ENCODE measurements at places on chromosomes 2 and 18.

GRCh38 chr2:49950646-49951045 is 796.3 kb upstream of the FSHR start:
- no peak for DNase-seq

DNA sequence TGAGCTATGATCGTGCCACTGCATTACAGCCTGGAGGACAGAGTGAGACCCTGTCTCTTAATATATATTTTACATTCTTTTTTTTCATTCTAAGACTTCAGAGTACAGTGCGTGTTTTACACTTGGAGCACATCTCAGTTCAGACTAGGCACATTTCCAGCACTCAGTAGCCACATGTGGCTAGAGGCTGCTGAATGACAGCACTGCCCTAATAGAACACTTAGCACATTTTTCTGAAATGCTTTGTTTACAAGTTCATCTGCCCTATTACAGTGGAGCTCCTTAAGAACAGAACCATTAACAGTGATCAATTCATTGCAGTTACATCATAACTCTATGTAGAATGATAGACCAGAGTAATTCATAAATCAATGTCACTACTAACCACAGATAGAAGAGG is 138.1 kb downstream of the SUCLG1 start:
- no peak for DNase-seq

GRCh38 chr18:13461469-13461868 is 242.9 kb downstream of the LDLRAD4 start:
- no peak for DNase-seq

DNA sequence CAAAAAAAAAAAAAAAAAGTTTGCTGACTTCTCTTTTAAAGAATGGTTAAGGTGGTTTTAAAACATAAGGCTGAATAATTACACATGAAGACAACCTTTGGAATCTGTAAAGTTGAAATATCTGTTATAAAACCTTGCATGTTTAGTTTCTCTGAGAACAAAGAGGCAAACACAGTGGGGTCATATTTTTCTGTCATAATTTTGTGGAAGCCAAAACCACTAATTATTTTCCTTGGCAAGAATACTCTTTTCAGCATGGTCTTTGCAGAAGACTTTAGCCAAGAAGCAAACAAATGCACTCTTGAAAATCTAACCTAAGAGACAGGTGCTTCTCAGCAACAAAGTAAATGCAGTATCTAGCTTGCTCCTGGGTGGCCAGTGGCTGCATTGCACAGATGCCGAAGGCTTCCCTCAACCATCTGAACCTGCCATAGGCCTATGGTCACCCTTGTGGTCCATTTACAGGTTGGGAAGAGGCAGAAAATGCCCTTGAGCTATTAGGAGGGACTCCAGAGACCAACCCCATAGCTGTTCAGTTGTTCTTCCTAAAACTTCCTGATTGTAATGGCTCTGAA is 44.8 kb downstream of the ZAP70 start:
- DNase-seq: no peak

DNA sequence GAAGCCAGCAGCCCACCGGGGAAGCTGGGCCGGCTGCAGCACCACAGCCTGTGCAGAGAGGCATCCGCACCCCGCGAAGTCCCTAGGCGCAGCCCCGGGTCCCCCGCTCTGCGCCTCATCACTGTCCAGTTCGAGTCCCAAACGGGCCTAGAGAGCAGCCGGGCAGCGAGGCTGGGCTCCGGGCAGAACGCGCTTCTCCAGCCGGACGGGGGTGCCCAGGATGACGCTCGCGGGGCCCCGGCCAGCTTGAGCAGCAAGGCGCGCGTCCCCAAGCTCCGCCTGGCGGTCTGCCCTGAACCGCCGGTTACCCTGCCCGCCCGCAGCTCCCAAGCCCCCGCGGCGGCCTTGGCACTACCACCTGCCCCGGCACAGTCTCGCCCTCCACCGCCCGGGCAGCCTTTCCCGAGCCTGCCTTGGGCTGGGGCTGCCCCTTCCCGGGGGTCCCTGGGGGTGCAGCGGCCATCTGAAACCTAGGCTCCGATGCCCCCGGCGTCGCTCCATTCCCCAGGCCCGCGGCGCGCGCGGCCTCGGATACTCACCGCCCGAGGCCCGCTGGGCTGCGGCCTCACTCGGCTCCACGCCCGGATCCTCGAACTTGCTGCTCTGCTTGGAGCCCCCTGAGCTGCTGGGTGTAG is 591 bp downstream of the SLC16A14 start:
- peak; percentile 44 for DNase-seq

GRCh38 chr2:46831051-46831868 is 84.3 kb downstream of the MCFD2 start:
- DNase-seq: no peak

GRCh38 chr18:51541230-51541629 is 343.7 kb upstream of the MEX3C start:
- no peak for DNase-seq

DNA sequence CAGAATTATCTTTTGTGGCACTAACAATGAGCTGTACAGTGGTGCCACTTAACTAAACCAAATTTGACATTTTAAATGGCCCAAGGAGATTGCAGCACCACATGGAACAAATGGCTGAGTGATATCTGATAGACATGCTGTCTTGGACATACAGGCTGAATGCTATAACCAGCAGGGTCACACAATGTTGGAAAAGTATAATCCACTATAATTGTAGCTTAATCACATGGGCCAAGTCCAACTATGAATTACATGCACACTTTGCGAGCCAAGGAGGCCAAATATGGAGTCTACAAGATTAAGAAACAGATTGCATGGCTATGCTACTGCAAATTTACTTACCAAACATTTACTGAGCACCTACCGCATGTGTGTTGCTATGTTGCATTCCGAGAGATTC is 69.0 kb downstream of the AOX1 start:
- DNase-seq: no peak

DNA sequence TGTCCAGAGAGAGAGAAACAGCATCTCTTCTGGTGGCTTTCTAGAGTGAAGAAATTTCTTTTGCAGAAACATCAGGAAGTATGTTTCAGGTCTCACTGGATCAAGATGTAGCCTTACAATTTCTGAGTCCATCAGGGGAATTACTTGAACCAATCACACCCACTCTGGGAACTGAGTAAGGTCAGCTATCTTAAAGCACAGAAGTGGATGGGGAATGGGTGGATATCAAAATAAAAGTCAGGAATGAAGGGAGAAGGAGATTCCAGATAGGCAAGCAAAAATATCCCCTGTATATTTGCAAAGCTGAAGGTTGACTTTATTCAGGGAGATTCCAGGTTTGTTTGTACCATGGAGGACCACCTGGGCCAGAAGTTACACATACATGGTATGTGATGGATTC is 188.0 kb downstream of the CYRIA start:
- no peak for DNase-seq

DNA sequence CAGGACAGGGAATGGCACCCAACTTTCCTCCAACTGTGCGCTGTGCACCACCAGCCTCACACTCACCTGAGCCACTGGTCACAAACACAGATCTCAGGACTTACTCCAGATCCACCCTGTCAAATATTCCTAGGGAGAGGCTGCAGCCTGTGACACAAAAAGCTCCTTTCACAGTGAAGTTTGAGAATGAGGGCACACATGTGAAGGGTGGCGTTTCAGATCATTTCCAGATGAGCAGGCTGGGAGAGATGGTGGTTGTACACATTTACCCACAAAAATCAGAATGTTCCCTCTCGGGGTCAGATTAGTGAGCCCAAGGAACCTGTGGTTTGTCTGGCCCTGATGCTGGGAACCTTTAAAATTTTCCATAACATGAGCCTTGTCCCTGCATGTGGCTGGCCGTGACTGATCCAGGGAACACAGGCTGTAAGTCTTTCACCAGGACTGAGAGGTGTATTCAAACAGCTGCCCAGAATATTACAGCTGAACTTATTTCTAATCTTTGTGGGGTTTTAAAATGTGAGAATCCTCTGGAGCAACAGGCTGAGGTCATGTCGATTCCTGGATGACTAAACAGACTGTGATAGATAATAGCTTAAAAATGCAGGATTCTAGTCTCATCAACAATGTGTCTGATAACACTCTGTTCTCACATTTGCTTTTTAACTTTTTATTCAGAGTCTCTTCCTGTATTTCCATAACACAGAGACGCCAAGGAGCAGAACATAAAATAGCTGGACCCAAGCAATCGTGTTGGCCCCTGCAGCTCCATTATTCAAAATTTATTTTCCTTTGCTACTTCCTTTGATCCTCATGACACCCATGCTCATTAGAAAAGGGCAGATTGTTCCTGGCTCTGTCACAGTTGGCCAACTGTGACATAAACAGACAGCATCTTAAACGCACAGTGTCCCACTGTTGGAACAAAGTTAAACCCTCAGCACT is 35.5 kb downstream of the IL1R2 start:
- DNase-seq: no peak

DNA sequence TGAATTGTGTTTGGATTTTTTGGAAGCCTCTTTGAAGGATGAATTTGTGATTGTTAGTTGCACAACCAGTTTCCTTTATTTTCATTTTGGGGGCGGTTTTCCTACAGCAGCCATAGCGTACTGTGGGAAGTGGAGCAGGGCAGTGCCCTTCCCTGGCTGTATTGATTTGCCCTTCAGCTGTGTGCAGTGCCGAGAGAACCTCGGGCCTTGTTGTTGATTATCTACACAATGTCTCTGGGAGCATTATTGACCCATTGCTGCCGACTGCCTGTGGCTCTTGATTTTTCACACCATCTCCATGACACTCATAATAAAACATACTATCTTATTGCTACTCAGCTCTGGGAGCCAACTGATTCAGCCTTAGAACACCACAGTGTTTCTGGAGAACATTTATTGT is 162.2 kb upstream of the BOD1L2 start:
- no peak for DNase-seq

- no peak for DNase-seq
Measured at GRCh38 chr2:66127656-66128055, 307.3 kb upstream of the MEIS1 start.

GRCh38 chr2:54209379-54209778 is 46.6 kb downstream of the TSPYL6 start:
- no peak for DNase-seq

- DNase-seq: no peak
Measured at GRCh38 chr2:172072706-172073105, 12.6 kb upstream of the DLX1 start.

DNA sequence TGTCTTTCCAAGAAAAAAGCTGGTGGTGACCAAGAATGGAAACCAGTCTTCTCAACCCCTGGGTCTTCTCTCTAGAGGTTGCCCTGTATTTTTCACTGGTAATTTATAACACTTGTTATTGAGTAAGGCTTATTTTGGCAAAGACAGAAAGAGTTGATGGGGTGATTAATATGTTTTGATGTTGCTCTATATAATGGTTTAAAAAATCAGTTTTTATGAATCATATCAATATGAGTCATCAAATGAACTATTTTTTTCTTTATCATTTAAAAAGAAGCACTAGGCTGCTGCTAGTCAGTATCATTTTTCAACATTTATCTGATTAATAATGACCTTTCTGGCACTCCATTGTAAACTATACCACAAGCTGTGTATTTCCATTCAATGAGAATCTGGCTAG is 1142.2 kb downstream of the LRP1B start:
- no peak for DNase-seq

- DNase-seq: no peak
Measured at GRCh38 chr2:7780321-7780720, 863.1 kb downstream of the RNF144A start.

GRCh38 chr2:171319164-171319810 is 114.5 kb downstream of the METTL8 start:
- no peak for DNase-seq

DNA sequence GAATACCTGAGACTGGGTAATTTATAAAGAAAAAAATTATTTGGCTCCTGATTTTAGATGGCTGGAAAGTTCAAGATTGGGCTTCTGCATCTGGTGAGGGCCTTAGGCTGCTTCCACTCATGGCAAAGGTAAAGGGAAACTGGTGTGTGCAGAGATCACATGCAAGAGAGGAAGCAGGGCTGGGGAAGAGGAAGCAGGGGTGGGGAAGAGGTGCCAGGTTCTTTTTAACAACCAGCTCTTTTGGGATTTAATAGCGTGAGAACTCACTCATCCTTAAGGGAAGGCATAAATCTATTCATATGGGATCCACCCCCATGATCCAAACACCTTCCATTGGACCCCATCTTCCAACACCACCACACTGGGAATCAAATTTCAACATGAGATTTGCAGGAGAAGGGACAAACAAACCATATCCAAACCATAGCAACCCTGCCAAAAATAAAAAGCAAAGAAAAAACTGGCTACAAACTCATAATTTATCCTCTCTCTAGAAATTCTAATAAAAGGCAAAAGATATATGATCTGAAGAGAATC is 30.4 kb downstream of the PRKRA start:
- DNase-seq: no peak

- peak; percentile 22 for DNase-seq
Measured at GRCh38 chr2:47405757-47406156, 2.8 kb downstream of the MSH2 start.

DNA sequence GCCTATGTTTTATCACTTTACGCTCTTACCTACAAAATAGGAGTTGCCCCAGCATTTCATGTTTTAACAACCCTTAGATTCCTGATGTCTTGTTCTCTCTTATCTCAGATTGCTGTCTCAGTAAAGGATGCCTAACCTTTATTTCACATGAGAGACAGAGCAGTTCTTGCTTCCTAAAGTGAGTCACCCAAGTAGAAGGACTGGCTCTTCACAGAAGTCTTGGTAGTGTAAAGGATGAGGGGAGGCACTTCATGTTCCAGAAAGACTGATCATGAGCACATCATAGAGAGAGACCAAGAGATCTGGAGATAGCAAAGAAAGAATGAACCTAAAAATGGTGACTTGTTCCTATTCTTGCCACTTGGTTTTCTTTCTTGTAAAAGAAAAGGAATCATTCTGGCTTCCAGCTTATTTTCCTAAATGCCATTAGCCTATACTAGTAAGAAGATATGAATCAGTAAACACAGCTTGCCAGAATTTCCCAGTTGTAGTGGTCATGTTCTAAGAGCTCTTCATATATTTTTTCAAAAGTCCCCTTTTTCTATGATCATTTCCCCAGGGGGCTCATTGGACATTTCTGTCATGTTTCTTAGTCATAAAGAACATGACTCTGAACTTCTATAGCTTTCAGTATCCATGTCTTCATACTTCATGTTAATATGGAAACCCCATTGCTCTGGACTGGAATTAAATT is 54.9 kb downstream of the MAPRE2 start:
- DNase-seq: no peak

DNA sequence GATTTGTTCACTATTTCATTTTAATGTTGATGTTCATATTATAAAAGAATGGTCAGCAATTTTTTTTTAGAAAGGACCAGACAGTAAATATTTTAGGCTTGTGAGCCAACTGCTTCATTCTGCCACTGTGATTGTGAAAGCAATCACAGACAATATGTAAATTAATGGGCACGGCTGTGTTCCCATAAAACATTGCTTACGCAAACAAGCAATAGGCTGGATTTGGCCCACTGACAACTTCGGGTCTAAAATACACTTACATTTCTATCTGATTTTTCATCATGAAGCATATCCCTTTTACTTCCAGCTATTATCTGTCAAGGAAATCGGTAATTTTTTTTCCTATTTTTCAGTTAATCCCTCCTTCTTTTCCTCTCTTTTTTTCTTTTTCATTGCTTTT is 182.2 kb upstream of the CDH2 start:
- DNase-seq: no peak

Data from erythroblast (primary cell).